Mammary epithelial cell (primary cell): ENCODE measurements at places on chromosomes 7 and 10. TPM values are rescaled to one million over a fixed set of nuclear protein-coding genes. Genes with fewer than 3 reads are reported as not detected.
A peak's percentile ranks its signal among the peaks of the same experiment; 100 is the strongest.

FFAR4 gene
- not detected in 2 replicates for total RNA-seq

DIP2C gene
- 7.3 TPM for total RNA-seq

GRCh38 chr7:51278797-51279196 is 37.8 kb downstream of the COBL start:
- DNase-seq, result no peak

- DNase-seq, result no peak
These were observed 316.2 kb downstream of the ATRNL1 start for GRCh38 chr10:115409347-115409746.

DNA sequence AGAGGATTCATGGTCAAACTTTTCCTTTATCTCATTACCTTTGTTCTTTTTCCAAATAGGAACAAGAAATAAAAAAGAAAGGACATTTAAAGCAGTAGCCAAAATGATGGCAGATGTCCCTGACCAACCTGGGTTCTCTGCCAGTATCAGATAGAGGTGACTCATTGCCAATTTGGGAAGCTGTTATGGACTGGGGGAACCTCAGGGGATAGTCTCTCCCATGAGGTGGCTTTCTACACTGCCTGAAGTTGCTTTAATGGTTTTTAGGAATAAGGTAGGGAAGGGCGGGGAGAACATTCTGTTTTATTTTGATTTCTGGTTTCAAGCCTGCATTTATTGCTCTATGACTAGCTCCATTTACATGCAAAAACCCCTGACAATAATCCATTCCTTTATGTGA is 457.9 kb upstream of the TPK1 start:
- DNase-seq, result no peak

GRCh38 chr7:148503900-148504487 is 86.6 kb upstream of the C7orf33 start:
- DNase-seq, result peak; percentile 15

DNA sequence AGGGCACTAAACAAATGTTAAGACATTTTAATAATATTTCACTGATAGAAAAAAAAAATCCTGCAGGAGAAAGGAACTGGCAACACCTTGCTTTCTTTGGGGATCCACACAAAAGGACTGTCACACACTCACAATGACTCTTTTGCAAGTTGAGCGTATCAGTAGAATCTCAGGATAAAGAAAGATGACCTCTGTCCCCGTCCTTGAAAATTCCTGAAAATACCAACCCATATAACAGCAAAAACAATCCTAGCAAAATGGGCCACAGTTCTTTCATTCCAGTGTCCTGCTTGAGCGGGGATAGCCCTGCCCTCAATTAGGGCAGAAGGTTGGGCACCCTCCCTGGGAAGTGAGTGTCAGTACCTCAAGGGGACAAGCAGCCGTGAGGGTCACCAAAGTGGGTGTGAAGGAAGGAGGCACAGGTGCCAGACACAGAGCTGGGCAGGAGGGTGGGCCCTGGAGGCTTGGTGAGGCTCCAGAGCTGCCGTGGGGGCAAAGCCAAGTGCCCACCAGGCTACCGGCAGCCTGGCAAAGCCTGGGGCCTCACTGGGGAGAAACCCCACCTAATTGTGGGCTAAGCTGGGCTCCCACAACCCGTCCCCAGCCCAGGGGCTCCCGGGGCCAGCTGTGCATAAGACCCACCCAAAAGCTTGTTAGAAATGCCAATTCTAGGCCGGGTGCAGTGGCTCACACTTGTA is 2.8 kb downstream of the WDR86 start:
- DNase-seq, result no peak

DNA sequence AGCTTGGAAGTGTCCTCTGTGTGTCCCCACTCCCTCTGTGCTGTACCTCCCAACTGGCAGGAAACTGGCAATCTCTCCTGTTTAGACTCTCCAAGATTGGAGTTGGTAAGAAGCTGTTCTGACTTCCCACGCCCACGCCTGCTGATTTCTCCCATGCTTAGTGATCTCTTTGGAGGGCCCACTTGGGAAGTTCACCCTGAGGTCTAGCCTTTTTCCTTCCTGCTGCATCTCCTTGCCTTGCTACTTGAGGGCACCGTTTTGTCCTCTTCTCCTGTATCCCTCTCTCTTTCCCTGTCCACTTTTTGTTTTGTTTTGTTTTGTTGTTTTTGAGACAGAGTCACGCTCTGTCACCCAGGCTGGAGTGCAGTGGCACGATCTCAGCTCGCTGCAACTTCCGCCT is 35.4 kb downstream of the ZAN start:
- no peak for DNase-seq

- DNase-seq, result no peak
These were observed 50.5 kb downstream of the TMEM209 start for GRCh38 chr7:130154501-130155317.
